ENCODE measurements at places on chromosomes 5 and 9.

- DNase-seq: no peak
These were observed 159.7 kb downstream of the DOCK2 start for GRCh38 chr5:169796731-169797130.

- no peak for DNase-seq
These were observed 64.6 kb downstream of the YTHDC2 start for GRCh38 chr5:113578091-113578490.

GRCh38 chr9:126411225-126411947 is 84.8 kb downstream of the MVB12B start:
- DNase-seq: no peak

DNA sequence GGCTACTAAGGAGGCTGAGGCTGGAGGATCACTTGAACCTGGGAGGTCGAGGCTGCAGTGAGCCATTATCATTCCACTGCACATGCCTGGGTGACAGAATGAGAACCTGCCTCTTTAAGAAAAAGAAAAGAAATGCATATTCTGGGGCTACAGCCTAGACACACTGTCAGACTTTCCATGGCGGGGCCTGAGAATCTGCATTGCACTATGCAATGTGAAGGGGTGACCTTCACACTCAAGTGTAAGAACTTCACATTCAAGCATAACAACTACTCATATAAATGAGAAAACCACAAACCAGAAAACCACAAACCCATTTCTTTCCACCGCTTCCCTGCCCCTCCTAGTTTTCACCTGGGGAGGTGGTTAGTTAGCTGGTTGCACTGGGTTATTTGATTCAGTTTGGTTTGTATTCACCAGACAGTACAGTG is 18.0 kb upstream of the FBP2 start:
- DNase-seq: no peak

DNA sequence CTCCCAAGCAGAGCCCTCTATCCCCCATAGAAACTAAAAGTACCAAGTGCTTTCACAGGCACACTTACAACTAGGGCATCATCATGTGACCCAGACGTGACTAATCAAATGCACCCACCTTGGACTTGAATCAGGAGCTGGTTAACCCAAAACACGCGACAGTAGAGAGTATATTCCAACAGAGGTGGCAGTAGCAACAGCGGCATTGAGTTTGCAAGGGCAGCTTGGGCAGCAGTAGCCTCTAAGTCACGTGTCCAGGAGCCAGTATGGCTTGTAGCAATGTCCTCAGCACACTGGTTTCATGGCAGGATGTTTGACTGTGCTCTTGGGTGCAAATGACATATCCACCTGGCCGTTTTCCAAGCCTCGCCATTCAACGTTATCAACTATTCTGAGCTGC is 73.4 kb upstream of the DNAH5 start:
- no peak for DNase-seq

GRCh38 chr9:134626571-134627416 is 14.8 kb upstream of the COL5A1 start:
- DNase-seq: no peak

- DNase-seq: no peak
These were observed 22.5 kb downstream of the HMGCS1 start for GRCh38 chr5:43290726-43291125.

GRCh38 chr9:108709997-108710396 is 145.8 kb downstream of the ACTL7B start:
- no peak for DNase-seq

GRCh38 chr5:173242675-173243121 is 7.7 kb upstream of the NKX2-5 start:
- no peak for DNase-seq

- no peak for DNase-seq
These were observed 5.4 kb upstream of the CEP72 start for GRCh38 chr5:606526-607399.

GRCh38 chr5:59401637-59402036 is 491.9 kb downstream of the PDE4D start:
- no peak for DNase-seq

DNA sequence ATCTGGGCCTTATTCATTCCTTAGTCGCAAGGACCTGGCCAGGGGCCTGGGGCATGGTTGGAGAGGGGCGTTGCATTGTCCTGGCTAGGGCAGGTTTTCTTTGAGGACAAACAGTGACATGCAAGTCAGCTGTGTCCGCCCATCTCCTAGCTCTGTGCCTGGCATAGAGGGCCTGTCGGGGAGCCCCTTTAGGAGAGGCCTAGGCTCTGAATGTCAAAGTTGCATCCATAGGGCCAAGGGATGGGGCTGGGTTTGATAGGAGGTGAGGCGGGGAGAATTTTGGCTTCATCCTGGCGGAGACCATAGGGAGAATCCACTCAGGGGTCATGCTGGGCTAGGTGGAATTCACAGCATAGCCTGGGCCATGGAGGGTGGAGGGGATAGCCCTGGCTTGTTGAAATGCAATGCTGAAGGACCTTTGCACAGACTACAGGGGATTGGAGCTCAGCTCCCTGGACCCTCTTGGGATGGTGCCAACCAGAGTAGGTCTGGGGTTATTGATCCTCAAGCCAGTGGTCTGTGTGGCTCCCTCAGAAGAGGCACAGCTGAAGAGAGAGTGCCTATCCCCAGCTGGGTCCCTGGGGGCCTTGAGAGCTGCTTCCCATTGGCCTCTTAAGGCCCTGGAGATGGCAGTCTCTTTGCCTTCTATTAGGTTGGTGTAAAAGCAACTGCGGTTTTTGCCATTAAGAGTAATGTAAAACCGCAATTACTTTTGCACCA is 104.0 kb downstream of the RGS3 start:
- no peak for DNase-seq

- DNase-seq: no peak
These were observed 18.6 kb upstream of the SUSD1 start for GRCh38 chr9:112193572-112194288.

GRCh38 chr5:178279723-178280438 is 47.3 kb upstream of the PHYKPL start:
- peak; percentile 28 for DNase-seq

DNA sequence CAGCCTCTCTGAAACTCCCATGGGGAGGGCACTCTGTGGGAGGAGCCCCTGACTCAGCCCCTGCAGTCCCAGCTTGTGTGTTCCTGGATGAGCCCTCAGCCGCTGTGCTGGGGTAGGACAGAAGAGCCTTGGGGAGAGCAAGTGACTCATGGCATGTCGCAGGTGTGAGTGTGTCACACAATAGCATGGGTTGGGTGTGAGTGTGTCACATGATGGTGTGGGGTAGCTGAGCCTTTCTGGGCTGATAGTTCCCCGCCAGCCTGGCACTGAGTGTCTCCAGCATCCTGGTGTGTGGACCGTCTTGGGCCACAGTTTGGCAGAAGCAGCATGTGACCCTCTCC is 83.4 kb downstream of the PHF2 start:
- DNase-seq: no peak

GRCh38 chr9:135695642-135696041 is 3.6 kb downstream of the SOHLH1 start:
- DNase-seq: no peak

DNA sequence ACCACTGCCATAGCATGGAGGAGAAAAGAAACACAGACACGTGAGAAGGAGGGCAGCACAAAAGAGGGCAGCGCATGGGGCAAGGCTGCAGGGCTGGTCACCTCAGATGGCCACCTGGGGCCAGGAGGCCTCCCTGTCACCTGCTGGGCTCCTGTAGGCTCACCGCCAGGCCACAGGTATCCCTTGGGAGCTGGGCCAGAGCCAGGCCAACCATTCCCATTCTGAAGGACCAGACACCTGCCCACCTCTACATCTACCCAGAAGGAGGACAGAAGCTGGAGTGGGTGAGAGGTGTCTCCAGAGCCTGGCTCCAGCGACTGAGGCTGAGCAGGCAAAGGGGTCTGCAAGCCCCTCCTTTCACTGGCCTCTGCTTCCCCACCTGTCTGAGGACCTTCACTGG is 103.1 kb downstream of the PAX5 start:
- DNase-seq: no peak

- DNase-seq: peak; percentile 53
These were observed at the start of gene PKD2L2 for GRCh38 chr5:137888863-137889759. PKD2L2 (plus strand) TSS chr5:137889457; CDS start chr5:137889492, 35 bp downstream.

- no peak for DNase-seq
These were observed 39.2 kb downstream of the SHC3 start for GRCh38 chr9:89139455-89139854.

DNA sequence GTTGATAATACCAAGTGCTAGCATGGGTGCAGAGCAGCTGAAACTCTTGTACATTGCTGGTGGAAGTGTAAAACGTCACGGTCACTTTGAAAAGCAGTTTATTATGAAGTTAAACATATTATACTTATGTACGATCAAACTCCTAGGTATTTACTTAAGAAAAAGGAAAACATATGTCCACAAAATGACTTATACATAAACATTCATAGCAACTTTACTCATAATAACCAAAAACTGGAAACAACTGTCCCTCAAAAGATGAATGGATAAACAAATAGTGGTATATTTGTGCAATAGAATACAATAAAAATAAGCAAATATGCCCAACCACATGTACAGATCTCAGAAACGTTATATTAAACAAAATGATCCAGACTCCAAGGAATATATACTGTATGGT is 92.3 kb upstream of the TRIO start:
- DNase-seq: no peak

- DNase-seq: no peak
These were observed 2.3 kb downstream of the MEGF9 start for GRCh38 chr9:120711841-120712538.

GRCh38 chr9:72538921-72539702 is 17.7 kb downstream of the TMC1 start:
- no peak for DNase-seq

DNA sequence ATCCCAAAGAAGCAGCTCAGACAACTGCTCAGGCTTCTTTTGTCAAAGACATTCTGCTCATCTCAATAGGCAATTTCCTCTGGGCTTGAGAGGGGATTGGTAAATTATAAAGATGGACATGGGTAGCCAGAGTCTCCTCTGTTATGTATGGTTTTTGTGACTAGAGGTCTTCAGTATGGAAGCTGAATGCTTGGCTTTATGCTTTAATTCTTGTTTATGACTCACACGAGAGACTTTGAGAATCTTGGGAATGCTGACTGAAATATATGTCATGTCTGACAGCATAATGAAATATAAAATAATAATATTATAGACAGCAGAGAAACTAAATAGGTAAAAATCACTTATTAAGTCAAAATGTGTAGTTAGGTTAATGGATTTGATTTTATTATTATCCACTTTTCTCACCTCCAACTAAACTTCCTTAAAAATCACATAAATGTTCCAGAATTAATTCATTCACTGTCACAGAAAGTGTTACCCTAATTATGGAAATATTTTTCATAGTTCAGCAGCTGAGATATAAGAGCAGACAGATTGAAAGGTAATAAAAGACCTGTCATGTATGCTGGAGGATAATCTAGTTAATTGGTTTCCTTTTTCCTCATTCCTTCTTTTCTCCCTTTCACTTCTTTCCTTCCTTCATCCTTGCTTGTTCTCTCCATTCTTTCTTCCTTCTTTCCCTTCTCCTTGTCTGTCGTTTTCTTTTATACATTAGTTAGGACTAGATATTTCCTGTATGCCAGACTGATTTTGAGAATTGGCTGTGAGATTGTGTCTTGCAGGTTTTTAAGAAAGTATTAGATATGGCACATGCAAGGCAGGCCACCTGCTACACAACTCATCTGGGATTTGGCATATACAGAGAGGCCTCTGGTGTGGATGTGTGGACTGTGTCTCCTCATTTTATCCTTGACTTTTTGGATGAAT is 1866.1 kb upstream of the NUDT12 start:
- no peak for DNase-seq

Data from effector CD4-positive, alpha-beta T cell (primary cell).